ENCODE measurements at places on chromosomes 11 and 22.

DNA sequence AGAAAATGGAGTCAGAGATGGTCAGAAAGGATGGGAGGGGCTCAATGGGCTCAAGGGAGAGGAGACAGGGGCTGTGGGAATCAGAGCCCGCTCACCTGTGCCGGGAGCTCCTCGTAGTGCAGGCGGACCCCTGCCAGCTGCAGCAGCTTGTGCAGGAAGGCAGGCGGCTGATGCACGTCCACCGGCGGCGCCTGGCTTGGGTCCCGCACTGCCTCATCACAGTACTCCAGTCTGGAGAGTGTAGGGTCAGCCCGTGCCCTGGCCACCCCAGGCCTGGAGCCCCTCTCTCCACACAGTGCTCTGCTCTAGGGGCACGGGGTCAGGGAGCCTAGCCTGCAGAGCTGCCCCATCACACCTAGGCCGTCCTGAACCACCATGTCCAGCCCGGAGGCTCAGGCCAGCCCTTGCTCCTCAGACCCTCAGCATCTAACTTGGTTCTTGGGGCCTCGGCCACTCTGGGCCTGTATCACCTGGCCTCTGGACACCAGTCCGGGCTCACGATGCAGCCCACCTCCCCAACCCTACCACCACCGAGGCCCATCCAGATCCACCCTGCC lies 3.8 kb downstream of the ATG2A start:
- DNase-seq, result no peak

DNA sequence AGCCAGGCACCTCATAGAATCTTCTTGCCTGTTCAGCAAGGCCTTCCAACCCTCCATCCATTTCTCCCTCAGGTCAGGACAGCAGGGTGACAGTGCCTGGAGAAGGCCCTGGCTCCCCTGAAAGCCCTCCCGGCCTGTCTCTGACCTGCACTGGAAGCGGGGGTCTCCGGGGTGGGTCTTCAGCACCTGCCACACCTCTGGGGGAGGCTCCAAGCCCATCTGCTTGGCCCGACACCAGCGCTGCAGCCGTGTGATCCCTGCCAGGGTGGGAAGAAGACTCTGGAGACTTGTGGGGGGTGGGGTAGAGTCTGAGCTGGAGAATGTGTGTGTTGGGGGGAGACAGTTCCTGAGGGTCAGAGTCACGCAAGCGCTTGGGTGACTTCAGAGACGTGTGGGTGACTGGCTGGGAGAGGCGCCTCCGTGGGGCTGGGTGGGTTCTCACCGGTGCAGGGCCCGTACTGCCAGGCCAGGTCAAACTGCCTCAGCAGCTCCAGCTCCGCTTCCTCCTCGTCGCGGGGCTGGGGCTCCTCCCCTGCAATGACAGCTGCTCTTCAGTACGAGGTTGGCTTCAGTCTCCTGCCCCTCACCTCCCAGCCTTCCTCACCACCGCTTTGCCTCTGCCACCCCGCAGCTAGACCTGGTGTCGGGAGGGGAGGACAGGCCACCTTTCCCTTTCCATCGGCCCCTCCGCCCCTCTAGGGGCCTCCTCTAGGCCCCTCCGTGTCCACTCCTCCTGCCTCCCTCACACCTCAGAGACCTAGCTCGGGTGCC lies 615 bp downstream of the POLD4 start:
- no peak for DNase-seq

- DNase-seq, result no peak
Measured at GRCh38 chr11:29750392-29750791, 266.4 kb downstream of the KCNA4 start.

DNA sequence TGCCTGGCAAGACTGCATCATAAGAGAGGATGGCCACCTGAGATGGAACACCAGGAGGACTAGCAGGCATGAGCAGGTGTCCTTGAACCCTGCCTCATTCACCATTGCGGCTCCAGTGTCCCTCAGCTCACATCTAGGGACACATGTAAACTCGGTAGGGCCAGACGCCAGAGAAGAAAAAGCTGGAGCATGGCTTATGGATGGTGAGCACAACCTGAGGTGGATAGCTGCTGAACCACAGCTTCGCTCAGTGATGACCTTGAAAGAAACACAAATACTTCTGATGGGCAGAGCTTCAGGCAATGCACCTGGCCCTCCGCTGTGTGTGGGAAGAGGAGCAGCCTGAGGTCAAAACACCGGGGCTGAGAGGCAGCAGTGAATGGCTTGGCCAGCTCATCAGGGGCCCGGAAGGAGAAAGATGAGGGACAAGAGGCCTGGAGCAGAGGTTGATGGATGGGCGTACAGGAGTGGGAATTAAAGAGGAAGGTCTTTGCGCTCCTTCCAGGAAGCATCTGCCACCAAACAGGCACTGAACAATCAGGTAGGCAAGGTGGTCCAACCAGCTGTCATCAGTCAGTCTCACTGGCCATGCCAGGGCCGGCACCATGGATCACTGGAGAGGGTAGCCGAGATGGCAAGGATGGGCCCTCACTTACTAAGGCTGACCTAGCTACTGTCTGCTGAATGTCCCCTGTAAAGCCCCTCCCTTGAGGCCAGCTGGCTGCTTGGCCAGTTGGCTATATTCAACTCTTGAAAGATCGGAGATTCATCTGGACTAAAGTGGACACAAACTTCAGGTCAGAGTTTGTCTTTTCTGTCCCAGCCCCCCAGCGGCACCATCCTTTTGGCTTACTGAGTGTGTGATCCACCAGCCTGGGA lies 89.7 kb downstream of the MYEOV start:
- DNase-seq, result no peak

DNA sequence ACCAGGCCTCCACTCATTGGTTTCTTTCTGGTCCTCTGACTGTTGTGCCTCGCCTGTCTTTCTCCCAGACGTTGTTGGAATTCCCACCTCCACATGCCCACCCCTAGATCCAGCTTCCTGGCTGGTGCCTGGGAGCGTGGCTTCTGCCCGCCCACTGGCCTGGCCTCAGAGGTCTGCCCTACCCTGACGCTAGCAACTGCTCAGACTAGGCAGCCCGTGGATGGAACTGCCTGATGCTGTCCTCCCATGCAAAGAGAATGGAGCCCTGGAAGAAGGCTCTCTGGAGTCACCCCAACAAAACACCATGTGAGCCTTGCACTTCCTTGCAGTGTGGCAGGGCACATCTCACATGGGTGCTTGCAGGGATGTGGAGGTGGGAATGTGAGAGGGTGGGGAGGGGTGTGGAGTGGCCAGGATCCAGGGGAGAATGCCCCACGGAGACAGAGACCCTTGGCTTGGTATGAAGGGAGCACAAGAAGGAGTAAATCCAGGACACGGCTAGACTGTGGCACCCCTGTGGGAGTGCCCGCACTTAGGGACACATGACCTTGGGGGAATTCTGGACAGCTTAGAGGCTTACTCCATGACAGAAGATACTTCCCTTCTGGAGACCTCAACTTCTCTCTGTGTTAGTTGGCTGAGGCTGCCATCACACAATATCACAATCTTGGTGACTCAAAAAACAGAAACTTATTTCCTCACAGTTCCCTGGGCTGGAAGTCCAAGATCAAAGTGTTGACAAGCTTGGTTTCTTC lies 22.5 kb upstream of the ADA2 start:
- DNase-seq, result no peak

DNA sequence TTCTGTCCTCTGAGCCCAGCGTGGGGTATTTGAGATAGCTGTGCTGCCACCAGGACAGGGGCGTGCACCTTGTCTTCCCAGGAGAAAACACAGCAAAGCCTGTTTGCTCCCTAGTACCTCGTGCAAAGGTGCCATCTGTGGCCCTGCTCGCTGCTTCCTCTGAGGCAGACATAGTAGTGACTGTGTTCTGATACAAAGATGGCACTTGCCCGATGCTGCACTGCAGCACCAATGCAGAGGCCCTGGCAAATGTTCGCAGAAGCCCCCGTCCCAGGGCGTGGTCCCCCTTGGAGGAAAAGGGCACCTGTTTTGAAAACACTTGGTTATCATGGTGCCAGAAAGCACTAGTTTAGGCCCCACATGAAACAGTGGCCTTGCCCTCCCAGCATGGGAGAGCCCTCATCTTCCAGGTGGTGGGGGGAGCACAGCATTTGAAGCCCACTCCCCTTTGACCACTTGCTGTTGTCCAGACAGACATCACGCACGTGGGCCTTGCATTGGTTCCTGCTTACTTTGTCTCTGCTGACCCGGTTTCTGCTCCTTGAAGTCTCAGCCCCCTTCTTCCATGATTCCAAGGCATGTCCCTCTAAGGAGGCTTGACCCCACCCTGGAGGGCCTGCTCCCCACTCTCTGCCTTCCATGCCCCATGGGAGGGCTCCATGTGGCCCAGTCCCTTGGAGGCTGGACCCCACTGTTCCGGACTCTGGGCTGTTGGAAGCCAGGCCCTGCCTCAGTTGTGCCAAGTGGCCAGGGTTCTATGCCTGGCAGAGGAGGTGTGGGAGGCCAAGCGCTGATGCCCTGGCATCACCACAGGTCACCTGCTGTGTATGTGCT lies 109.4 kb downstream of the KCNQ1OT1 start:
- DNase-seq, result no peak

GRCh38 chr11:64765851-64766665 lies 6.3 kb upstream of the PYGM start:
- no peak for DNase-seq

DNA sequence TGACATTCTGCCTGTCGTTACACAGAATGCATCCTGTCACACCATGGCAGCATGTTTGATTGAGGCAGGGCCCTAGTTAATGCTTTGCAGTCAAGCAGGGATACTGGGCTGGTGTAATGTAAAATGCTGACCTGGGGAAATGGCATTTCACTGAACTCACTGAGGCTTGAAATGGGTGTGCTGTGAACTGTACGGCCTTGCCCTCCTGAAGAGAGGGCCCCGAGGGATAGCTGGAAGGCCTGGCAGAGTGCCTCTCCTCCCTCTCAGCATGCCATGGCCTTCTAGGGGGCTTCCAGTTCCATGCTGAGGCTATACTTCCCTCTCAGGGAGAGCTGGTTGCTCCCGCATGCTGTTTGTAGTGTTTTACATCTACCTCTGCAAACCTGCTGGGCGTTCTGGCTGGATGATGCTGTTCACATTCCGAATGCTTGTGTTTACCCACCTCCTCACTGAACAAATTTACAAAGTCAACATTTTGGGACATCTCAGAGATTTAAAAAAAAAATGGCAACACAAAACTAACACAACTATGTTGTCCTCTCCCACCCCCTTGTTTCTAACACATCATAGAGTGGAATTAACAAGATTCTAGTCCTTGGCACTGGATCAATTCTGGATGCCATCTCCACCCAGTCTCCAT lies 416.7 kb upstream of the CADM1 start:
- no peak for DNase-seq

DNA sequence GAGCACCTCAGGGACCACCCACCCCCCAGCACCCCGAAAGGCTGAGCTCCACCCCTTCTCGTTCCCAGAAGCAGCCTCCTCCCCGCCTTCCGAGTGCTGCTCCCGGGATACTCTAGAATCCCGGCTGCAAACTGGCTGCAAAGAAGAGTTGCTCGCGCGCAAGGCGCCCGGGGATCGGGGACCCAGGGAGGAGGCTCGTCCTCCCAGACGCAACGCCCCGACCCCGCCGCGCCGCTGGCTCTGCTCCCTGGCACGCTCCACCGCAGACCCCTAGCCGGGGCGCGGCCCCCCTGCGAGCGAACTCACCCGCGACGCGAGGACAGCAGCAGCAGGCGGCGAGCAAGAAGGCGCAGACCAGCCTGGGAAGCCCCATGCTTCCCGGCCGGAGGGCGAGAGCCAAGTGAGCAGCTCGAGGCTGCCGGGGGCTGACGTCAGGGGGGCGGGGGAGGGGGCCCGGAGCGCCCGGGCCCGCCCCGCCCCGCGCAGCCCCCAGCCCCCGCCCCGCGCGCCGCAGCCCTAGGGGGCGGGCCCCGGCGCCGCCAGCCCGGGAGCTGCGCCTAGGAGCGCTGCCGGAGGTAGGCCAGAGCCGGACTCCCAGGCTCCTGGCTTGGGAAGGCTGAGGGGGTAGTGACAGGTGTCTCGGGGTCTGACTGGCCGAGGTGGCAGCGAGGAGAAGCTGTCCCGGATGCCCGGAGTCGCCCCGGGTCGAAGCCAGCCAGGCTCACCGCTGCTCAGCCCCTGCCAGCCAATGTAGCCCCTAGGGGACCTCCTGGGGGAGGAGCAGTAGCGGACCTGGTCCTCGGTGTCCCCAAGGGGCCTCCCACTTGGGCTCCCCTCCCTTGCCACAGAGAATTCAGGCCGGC lies at the start of gene MCAM:
MCAM (minus strand) TSS at position 402 of the 863 bp plus-strand sequence; CDS start at position 373, 29 bp downstream.
- DNase-seq, result no peak

- DNase-seq, result no peak
Measured at GRCh38 chr11:7592711-7593110, 78.9 kb downstream of the PPFIBP2 start.

DNA sequence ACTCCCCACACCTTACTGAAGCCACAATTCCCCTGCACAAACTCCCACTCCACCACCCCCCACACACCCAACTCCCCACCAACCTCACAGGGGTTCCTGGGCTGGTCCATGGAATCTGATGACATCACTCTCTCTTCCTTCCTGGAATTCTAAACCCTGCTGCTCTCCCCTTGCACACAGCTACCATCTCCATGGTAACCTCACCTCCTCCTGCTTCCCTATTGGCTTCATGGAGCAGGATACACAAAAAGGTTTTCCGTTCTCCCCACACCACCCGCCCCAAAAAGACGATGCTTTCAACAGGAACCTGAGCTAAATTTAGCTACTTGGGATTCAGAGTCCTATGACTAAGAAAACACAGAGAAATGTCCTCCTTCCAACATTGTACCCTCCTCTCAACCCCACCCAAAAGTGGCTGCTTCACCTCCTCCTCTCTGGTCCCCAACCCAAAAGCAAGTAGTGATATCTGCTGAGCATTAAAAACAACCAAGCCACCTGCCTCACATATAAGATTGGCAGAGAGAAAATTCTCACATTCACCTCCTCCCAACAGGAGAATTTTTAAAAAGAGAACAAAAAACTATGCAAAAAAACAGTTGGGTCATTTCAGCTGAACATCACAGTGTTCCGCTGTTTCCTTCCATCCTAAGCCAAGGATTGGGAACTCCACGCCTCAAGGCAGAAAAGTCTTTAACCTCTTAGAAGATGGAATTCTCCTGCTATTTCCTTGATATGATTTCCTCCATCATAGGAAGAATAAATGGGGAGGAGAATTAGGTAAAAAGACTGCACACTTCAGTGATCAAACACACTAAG lies 66.9 kb downstream of the RBFOX2 start:
- no peak for DNase-seq

GRCh38 chr11:131845255-131845654 lies 474.8 kb downstream of the NTM start:
- DNase-seq, result no peak

DNA sequence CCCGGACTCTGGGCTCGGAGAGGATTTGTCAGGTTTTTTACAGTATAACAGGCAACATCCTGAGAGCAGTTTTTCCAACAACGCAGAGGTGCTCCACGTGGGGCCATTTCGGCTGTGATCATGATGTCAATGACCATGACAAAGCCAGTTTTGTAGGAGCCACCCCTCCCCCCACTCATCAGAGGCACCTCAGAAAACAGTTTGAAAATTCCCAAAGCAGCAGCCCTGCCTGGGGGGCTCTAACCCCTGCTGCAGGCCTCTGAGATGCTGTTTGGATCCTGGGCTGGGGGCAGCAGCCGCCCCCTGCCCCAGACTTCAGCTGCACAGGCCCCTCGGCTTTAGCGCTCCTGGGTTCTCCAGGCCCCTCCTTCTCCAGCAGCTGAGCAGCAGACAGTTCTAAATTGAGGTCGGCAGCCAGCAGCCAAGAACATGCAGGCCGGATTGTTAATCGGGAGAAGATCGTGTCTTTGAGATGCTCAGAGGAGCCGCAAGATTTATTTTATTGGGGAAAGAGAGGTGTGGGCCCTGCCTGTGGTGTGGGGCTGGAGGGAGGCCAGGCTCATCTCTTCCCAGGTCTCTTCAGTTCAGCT lies 19.4 kb downstream of the NFAM1 start:
- no peak for DNase-seq

Measured in NCI-H187 treated with DMSO at 0.1 percent for 48 hours (cell line).